ENCODE measurements at places on chromosomes 4 and X. TPM values are rescaled to one million over a fixed set of nuclear protein-coding genes. Genes with fewer than 3 reads are reported as not detected.

LEF1 gene
- 18.6 TPM for total RNA-seq

GAGE1 gene
- not detected for total RNA-seq

DNA sequence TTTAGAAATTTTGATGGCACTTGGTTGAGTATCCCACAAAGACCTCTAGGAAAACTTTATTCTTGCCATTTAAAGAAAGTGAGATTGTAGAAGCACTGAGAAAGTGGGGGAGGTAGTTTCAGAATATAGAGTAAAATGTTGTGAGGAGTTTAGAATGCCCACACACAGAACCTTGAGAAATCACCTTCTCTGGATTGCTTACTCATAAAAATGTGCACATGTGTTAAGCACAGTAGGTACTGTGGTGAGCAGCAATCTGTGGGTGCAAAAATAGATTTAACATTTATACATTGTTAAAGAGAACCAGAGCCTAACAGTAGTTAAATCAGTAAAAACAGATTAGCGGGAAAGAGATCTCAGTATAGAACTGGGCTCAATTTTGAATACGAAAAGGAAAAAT is 201.2 kb upstream of the NWD2 start:
- no peak for DNase-seq

- DNase-seq, result peak; percentile 91
Measured at GRCh38 chr4:141636082-141636770, at the start of gene IL15. IL15 (plus strand) TSS chr4:141636583; CDS start chr4:141719465, 82,882 bp downstream.

DNA sequence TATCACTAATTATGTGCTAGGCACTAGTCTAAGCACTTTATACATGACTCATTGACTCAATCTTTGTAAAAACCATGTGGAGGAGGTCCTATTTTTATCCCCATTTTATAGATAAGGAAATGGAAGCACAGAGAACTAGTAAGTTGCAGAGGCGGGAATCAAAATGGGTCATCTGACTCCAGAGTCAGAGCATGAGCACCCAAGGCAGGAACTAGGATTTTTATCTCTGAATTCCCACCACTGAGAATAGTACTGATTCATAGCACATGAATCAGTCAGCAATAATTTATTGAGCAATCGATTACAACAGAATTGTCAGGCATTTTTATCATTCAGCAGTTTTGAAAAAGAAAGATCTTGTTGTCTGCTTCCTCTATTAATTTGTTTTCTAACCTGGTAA is 19.3 kb downstream of the SCARB2 start:
- DNase-seq, result no peak

DNA sequence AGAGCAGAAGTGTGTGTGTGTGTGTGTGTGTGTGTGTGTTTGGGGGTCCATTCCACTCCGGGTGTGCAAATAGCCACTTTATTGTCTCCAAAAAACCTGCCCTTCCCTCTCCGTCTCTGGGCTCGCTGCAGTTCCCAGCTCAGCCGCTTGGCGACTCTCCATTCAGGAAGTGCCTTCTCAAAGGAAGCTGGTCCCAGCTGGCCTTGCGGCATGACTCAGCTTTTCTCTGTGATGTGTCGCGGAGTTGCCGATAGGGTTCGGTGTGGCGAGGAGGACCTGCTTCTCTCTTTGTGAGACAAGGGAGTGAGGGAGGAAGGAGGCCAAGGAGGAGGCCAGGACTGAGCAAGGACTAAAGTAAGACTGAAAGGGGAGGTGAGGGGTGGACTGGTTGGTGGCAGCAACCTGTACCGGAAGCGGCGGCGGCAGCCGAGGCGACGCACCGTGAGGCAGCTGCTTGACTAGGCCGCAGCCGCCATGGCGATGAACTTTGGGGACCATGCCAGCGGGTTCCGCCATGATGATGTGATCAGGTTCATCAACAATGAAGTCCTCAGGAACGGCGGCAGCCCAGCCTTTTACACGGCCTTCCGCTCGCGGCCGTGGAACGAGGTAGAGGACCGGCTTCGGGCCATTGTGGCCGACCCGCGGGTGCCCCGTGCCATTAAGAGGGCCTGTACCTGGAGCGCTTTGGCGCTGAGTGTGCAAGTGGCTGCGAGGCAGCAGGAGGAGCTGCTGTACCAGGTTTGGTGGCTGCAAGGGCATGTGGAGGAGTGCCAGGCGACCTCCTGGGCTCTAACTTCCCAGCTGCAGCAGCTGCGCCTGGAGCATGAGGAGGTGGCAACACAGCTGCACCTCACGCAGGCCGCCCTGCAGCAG is at the start of gene TEX13C:
Gene TEX13C (plus strand): TSS at position 226 of the 876 bp plus-strand sequence. CDS start 249 bp downstream, at position 475.
- DNase-seq, result no peak

XAGE2 gene
- total RNA-seq, result not detected

GRCh38 chrX:68985135-68985755 is 156.4 kb downstream of the EFNB1 start:
- DNase-seq, result no peak

ZCCHC18 gene
- total RNA-seq, result 2.6 TPM

GRCh38 chr4:138223231-138223910 is 18.8 kb downstream of the SLC7A11 start:
- DNase-seq, result no peak

DKK2 gene
- total RNA-seq, result 0.57 TPM

- no peak for DNase-seq
Measured at GRCh38 chr4:68951806-68952585, 392 bp upstream of the UGT2A3 start.

DNA sequence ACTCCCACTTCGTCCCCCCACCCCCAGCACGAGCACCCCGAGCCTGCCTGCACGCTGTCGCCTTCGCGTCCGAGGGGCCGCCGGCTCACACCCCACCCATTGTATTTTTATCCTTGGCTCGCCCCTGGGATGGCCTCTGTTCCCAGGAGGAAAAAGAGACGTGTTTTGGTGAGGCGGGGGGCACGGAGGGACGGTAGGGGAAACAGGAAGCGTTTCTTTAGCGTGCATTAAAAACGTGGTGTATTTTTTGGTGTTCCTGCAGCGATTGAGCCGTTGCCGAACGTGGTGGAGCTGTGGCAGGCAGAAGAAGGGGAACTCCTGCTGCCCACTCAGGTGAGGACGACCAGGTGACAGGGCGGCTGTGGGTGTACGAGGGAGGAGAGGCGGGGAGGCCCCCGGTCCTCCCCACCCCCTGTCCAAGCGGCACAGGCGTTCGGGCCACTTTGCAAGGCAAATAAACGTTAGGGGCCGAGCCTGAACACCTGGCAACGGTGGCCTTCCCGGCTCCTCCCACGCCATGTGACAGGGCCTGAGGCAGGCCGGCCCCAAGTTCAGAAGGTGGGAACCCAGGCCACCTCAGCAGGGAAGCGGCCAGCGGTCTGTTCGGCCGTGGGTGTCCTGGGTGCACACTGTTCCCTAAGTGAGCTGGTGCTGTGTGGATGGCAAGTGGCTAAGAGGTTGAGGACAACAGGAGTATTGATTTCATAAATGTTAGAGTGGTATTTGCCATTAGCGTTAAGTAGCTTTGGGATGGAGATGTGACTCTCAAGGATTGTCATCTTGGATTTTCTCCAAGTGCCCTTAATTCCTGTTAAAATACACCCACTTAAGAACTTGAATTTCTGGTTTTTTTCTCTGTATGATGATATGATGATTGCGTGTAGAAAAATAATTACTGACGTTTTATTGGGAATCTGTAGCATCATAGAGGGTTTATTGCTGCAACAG is 1.1 kb downstream of the TMEM131L start:
- DNase-seq, result peak; percentile 97

- DNase-seq, result no peak
Measured at GRCh38 chr4:75142382-75142781, 209.5 kb downstream of the PARM1 start.

TMSB15A gene
- total RNA-seq, result not detected

DNA sequence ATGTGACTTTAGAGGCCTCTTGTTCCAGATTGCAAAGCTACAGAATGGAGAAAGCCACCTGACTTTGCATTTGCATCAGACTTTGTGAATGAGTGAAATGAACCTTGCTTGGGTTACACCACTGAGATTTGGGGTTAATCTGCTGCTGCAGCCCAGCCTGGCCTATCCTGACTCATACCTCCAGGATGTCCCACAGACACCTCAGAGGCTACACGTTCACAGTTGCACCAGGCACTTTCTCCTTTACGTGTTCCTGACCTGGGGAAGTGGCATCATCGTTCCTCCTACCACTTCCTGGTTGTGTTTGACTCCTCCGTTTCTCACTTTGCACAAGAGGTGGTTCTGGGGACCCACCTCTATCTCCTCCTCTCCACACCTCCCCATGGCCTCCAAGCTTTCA is 9.2 kb upstream of the SORCS2 start:
- no peak for DNase-seq

GRCh38 chr4:20084488-20084887 is 167.2 kb upstream of the SLIT2 start:
- DNase-seq, result no peak

SMAD1 gene
- 42.2 TPM for total RNA-seq

Measured in spleen (tissue), 13 donors.